ENCODE measurements at places on chromosomes 13 and 19.

- no peak for DNase-seq
Observed at GRCh38 chr19:1146412-1146699, 27.7 kb downstream of the SBNO2 start.

GRCh38 chr13:51726446-51727193 lies 77.3 kb downstream of the DHRS12 start:
- DNase-seq, result no peak

DNA sequence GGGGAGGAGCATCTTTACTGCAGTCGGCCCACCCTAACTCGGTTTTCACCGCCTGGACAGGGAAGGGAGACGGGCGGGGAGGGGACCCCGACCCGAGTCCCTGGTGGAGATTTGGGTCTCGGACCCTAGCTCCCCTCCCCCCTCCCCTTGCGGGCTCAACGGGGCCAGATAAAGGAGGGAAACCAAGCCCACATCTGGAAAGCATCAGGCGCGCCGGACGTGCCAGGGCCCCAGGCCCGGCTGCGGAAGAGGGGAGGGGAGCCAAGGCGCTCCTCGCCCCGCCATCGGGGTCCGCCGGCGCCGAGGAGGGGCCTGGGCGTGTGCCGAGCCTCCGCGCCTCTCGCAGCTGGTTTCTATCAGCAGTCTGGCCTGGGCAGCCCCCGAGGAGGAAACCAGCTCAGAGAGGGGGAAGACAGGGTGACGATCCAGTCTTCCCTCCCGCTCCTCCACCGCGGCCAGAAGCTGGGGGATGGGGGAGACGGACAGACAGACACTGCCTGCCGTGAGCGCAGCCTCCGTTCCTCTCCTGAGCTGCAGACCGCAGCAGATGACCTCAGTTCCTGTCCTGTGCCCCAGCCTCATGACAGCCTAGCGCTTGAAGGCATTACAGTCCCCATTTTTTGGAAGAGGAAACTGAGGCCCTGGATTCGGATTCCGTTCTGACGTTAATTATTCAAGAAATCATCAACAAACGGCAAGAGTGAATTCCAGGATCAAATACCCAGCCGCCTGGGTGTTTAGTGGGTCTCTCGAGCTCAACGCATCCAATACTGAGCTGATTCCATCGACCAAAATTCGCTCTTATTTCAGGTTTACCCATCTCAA lies 3.6 kb upstream of the GNG8 start:
- peak; percentile 57 for DNase-seq

- no peak for DNase-seq
Observed at GRCh38 chr19:7509625-7510024, 6.3 kb upstream of the ZNF358 start.

DNA sequence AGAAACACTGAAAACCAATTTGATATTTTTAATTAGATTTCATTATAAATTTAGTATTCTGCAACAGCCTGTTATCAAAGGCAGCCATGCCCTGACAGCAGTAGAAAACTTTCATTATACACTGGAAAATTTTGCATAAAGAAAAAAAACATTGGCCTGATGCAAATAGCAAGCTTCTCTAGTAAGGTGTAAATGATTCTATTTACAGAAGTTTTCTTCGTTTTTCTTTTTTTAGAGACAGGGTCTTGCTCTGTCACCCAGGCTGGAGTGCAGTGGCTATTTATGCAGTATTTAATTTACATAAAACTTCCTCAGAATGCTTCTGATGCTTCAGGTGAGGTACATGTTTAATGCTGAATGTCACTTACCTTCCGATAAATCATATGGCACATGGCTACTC lies 67.0 kb downstream of the ABCC4 start:
- no peak for DNase-seq

- no peak for DNase-seq
Observed at GRCh38 chr13:92994056-92994455, 232.6 kb upstream of the GPC6 start.

DNA sequence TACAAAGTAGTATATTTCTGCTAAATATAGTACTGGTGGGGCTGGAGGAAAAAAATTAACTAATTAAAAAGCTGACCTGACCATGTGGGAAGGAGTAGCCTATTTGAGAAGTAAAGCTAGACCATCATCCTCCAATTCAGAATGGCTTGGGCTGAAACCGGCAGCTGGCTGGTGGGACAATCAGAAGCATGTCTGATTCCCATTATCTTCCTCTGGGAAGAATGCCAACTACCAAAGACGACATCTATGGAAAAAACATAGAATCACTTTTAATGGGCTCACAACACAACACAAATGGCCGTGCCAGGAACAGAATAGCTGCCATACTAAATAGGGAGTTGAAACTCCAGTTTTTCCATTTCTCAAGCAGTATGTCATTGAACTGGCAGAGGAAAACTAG lies 120.4 kb upstream of the FREM2 start:
- no peak for DNase-seq

GRCh38 chr19:32637480-32637879 lies 37.5 kb downstream of the ANKRD27 start:
- DNase-seq, result no peak
